ENCODE measurements at places on chromosomes 7 and 10. TPM values are rescaled to one million over a fixed set of nuclear protein-coding genes. Genes with fewer than 3 reads are reported as not detected.

Gene FERD3L
- total RNA-seq = not detected

Gene PRKG1
- total RNA-seq = 26.8 TPM

Gene COL26A1
- not detected for total RNA-seq

Gene CUZD1
- total RNA-seq = 0.55 TPM

Gene SLC13A1
- total RNA-seq = not detected

Gene TWIST1
- total RNA-seq = not detected

Gene EIF5AL1
- not detected for total RNA-seq

DNA sequence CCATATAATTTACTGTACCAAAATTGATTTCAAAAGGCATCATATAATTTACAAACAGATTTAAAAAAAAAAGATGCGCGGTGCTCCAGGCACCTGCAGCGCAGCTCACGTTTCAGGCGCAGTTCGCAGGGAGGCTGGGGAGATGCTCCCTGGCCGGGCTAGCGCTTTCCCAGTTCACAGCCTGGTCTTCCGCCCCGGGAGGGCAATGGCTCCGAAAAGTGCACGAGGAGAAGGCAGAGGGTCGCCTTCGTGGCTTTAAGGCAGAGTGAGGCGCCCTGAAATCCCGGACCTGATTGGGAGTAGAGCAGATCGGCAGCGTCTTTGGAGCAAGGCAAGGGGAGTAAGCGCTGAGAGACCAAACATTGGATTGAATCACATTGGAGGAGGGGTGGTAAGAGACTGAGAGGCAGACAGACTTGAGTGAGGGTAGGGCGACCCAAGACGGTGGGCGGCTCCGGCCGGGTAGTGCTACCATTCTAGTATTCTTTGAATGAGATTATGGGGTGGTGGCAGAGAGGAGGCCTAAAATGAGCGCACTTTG is 1.5 kb downstream of the NEUROG3 start:
- no peak for DNase-seq

DNA sequence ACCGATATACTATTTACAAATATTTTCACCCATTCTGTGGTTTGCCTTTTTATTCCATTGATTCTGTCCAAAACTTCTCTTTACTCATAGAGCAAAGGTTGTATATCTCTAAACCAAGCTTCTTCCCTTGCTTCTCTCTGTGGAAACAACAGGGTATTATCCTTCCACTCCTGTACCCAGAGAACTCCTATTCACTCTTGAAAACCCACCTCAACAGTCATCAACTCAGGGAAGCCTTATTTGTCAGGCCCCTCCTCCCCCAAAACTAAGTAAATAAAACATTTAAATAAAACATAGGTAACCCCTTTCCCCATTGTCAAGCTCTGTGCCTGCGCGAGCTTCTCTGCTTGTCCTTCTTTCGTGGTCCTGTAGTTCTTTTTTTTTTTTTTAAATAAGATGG is 44.6 kb downstream of the GTF2IRD1 start:
- no peak for DNase-seq

DNA sequence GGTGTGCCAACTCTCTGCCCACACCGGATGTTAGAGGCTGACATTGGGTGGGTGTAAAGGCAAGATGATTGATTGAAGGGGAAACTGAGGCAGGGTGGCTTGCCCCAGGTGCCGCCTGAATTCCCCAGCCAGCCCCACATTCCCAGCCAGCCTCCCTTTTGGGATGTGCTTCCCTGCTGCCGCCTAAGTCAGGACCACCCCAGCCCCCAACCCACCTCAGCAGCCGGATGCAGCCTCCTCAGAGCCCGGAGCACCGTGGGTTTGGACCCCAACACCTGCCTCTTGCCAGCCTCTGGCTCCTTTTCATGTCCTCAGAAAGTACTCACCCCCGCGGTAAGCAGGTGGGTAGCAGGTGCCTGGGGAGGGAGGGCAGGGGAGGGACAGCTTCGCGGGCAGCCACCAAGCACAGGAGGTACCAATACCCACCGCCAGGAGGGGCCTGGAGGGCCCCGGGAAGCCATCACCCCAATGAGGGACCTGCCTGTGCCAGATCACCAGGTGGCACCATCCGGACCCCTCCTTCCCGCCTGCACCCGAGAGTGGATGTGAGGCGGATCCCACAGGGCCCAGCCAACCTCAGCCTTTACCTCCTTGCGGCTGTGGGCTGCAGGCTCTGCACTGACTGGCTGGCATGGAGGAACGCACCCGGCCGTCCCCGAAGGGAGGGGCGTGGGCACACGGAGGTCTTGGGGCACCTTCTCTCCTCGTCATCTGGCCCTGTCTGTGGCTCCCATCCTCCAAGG is 60.5 kb downstream of the PWWP2B start:
- DNase-seq = no peak

DNA sequence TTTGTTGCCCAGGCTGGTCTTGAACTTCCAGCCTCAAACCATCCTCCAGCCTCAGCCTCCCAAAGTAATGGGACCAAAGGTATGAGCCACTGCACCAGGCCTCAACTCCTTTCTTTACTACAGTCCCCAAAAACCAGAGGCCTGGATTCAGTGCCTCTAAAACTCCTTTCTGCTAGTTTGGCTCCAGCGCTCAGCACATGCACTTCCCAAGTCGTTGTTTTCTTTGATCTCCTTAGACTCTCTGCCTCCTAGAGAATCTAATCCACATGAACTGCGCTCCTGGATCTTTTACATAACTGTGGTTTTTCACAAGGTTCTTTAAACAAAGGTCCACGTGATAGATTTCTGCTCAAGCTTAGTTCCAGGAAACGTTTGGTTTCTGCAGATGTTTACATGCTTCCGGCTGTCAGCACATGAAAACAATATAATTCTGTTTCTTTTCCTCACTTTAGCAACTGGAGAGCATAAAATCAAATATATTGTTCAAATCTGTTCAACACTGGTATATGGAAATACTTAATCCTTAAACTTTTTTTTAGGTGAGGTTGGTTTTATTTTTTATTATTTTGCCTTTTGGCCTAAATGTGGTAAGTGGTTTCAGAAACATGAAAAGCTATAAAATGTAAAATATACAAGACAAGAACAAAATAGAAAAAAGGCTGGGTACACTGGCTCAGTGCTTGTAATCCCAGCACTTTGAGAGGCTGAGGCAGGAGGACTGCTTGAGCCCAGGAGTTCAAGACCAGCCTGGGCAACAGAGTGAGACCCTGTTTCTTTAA is 270.5 kb upstream of the MKLN1 start:
- no peak for DNase-seq

GRCh38 chr7:24717247-24717622 is 40.0 kb downstream of the GSDME start:
- no peak for DNase-seq

DNA sequence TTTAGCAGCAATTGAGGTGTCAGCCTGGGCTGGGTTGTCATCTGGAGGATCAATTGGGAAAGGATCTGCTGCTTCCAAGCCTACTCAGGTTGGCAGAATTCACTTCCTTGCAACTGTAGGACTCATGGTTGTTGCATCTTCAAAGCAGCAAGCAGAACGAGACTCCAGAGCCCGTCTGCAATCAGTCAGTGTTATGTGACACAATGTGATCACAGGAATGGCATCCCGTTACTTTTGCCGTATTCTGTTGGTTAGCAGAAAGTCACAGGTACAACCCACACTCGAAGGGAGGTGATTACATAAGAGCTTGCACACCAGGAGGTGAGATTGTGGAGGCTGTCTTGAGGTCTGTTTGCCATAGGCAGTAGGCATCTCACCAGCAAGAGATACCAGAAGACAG is 15.4 kb upstream of the LYZL1 start:
- no peak for DNase-seq

- DNase-seq = no peak
These were observed 20.5 kb downstream of the CLEC2L start for GRCh38 chr7:139543801-139544603.

DNA sequence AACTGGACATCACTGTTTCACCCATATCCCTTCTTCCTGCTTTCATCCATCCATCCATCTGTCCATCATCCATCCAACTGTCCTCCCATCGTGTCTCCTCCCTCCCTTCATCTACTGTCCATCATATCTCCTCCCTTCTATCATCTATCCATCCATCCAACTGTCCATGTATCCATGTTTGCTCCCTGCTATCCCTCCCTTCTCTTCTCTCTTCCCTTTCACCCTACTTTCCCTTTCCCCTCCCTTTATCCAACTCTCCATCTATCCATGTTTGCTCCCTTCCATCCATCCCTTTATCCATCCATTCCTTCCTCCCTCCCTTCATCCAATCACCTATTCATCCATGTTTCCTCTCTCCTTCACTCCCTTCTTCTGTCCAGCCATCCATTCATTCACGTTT is 92.6 kb upstream of the CTBP2 start:
- no peak for DNase-seq

- DNase-seq = no peak
These were observed 1.2 kb downstream of the CYREN start for GRCh38 chr7:135169141-135169963.

DNA sequence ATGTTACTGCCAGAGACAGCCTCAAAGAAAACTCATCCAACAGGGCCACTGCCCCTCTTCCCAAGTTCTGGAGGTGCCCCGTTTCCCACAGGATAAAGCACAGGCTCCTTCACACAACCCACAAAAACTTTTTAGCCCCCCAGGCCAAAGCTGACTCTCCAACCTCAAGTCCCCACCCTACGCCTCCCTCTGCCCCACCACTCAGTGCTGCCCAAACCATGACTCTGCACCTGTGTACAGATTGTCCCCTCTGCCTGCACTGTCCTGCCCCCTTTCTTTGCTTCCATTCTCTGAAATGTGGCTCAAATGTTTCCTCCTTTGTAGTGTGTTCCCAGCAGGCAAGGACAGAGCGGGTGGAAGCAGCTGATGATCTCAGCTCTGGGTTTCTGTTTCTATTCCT is 284.0 kb downstream of the GRID1 start:
- peak; percentile 9 for DNase-seq

DNA sequence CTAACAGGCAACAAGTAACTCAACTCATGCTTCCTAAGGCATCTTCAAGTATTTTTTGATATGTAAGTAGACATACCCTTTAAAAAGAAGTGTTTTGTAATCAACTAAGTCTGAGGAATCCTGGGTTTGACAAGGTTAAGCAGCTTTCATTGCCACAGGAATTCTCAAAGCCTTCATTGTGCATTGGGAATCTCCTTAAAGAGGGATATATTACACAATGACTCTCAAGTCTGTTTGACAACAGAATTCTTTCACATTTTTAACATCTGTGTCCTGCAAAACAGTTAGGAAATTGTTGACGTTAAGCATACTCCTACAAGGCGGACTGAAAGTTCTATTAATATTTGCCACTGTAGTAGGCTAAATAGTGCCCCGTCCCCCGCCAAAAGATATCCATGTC is 71.4 kb downstream of the SGMS1 start:
- no peak for DNase-seq

DNA sequence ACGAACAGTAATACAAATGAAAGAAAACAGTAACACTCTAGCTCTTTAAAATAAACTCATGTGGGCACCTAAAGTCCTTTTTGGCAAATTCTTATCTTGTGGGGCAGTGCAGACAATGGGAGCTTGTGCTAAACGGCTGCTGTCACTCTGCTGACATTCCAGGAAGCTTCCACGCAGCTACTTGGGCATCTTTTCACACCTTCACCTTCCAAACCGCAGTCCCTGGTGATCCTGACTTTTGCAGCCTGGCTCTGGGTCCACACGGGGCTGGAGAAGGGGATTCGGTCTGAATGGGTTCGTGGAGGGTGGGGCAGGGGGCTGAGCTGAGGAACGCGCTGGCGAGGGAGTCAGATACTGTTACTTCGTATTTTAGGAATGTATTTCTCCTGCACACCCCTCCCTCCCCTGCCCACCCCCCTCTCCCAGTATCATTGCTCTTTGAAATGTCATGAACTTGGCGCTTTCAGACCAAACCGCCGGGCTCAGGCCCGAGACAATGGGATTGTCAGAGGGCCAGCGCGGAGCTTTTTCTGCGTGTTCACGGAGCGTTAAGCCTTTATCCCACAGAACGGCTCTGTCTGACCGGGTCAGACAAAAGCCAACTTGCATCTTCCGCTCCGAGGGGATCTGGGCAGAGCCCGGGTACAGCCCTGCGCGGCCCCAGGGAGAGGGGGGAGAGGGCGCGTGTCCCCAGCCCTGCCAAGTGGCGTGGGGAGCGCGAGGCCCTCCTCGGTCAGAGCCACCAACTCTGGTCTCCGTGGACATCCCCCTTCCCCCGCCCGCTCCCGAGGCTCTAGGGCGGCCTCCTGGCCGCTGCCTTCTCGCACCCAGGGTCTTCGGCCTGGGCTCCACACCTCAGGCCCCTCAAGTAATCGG is 76.7 kb upstream of the EN2 start:
- no peak for DNase-seq

DNA sequence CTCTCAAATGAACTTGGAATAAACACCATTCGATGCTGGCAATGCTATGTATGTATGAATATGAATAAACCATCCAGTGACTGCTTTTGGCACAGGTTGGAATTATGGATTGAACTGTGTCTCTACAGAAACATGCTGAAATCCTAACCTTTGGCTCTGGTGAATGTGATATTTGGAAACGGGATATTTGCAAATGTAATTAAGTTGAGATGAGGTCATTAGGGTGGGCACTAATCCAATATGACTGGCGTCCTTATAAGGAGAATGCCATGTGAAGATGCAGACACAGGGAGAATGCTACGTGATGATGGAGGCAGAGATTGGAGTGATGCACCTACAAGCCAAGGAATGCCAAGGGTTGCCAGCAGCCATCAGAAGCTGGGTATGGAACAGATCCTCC is 3.4 kb upstream of the ACTR3B start:
- DNase-seq = no peak

DNA sequence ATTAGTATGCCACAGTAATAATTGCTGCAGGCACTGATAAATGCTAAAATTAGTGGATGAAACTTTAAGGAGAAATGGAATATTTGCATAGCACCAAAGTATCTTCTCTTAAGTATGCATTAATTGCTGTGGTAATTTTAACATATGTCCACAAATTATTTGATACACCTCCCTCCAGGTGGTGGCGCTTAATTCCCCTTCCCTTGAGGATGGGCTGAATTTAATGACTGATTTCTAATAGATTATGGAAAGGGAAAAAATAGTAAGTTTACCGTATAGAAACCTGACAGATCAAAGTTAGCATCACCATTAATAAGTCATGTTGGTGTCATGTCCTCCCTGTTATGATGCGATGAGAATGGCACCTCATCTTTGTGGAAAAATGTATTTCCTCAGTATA is 519.2 kb downstream of the TFEC start:
- DNase-seq = no peak

DNA sequence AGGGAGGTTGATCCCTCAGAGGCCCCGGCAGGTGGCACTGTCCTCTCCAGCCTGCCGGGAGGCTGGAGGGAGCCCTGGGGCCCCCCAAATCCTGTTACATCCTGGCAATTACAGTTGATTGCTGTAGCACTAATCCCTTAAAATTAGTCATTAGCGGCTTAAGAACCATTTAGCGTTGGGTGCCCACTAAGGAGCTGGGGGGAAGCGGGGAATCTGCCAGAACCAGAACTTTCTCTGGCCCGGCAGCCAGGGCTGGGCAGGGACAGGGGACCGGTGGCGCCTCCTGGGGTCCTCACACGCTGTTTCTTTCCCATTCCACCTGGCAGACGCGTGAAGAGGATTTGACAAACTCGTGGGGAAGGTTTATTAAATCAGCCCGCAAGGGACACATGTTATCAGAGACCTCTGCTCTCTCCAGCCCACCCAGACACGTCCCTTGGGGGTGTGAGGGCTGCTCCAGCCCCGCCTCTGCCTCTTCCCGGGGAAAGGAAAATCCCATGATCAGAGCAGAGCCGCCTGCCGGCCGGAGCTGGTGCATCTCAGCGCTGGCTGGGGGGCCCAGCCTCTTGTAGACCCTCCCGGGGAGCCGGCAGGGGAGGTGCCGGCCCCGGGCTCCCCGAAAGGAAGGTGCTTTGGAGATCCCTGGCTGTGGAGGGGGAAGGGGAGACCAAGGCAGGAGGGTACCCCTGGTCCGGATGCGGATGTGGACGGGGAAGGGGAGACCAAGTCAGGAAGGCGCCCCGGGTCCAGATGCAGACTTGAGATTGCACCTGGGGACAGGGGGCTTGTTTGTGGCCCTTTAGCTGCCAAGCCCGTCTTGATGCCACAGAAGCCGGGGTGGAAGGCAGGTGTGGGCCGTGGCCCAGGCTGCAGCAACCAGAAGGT is 142.7 kb downstream of the ELFN1 start:
- peak; percentile 28 for DNase-seq
